ENCODE measurements at places on chromosomes 4 and X.

DNA sequence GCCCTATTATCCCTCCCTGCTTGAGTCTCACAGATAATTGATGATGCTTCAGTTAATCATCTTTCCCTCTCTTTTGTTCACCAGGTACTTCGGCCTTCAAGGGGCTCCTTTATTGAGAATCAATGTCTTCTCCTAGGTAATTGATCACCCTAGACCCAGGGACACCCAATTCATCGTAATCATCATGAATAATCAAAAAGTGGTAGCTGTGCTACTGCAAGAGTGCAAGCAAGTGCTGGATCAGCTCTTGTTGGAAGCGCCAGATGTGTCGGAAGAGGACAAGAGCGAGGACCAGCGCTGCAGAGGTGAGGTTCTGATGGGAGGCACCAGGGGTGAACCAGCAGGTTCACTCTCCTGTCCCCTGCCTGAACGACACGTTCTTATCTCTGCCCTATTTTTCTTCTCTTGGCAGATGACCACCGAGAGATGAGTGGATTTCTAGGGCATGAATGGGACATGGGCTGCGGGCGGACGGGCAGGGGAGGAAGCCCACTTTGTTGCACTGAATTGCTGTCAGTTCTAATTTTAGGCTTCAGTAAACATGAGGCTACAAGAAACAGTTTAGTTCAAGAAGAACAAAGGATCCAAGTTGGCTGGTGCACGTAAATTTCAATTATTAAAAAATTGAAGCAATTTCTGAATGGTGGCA, 80.5 kb downstream of the ALPK1 start:
- no peak for DNase-seq

GRCh38 chr4:183600189-183600685, 58.7 kb downstream of the RWDD4 start:
- no peak for DNase-seq

GRCh38 chr4:2458546-2459491, 10.1 kb upstream of the RNF4 start:
- DNase-seq, result no peak

GRCh38 chr4:174592985-174593335, 70.7 kb upstream of the HPGD start:
- DNase-seq, result no peak

Measured in left forelimb (tissue), 1 donor.